ENCODE measurements at places on chromosomes 4 and X.

DNA sequence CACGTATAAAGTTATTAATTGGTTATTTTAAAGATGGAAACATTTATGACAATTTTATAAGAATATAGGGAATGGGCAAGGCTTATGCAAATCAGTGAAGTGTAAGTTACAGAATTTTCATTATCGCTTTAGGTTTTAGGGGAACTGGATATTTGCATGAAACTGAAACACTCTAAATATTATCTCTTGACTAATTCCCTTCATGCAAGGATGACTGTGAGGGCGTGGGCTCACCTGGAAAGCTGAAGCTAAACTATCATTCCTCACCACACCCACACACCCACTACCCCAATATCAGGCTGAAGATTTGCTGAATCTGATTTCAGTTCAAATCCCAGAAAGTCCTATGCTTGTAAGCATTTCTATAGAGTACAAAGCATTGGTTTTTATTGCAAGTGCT lies 81.7 kb upstream of the ARHGAP24 start:
- DNase-seq = no peak

DNA sequence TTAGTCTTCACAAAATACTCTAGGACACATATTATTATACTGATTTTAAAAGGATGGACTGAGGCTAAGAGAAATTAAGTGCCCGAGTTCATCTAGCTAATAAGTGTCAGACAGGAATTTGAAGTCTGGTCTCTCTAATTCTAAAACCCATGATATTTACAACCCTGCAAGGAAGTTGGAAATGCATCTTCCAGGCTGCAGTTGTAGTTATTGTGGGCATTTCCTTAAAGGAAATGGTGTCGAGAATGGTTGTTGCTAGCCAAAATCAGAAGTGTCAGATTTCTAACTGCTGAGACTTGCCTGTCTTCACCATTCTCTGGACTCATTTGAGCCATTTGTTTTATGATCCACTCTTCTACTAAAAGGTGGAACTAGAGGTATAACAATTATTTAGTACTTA lies 82.5 kb downstream of the FAT4 start:
- DNase-seq = no peak

GRCh38 chr4:143441678-143442077 lies 71.8 kb upstream of the SMARCA5 start:
- DNase-seq = no peak

- DNase-seq = no peak
Measured at GRCh38 chrX:39226251-39226650, 425.0 kb downstream of the MID1IP1 start.

DNA sequence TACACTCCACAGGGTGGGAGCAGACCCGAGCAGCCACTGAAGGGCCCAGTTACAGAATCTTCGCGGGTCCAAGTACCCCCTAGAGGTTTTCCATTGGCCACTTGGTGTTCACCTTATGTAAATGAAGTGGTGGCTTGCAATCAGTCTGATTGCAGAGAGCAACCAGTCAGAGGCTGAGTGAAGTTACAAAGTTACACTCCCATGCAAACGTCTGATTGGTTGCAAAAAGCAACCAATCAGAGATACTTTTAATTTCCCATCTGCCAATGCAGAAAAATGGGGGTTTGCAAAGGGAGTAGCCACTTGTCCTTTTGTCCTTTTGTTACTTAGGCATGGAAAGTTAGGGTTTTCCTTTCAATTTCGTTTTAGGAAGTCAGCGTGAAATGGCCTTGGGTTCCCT lies 27.0 kb upstream of the NKAP start:
- no peak for DNase-seq

DNA sequence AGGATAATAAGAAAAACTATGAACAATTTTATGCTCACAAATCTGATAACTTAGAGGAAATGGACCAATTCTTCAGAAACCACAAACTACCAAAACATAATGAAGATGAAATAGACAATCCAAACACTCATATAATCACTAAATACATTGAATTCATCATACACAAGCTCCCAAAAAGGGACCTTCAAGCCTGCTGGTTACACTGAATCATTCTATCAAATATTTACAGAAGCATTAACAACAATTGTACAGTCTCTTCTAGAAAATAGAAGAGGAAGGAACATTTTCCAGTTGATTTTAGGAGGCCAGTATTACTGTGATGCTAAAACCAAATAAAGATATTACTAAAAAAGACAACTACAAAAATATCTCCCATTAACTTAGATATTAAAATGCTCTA lies 88.3 kb downstream of the IL15 start:
- DNase-seq = no peak

Measured in AG04450 (cell line).